ENCODE measurements at places on chromosomes 13 and 19.

DNA sequence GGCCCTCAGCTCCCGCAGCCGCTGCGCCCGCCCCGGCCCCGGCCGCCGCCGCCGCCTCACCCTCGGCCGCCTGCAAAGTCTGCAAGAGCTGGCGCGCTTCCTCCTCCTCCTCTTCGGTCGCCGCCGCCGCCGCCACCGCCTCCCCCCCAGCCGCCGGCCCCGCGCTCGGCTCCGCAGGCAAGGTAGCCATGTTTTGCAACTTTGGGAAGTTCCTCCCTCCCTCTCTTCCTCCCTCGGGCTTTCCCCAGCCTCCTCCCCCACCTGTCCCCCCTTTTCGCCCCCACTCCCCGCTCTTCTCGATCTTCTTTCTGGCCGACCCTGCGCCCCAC is 433 bp downstream of the SIX5 start:
- DNase-seq: no peak

- no peak for DNase-seq
These were observed 6.1 kb upstream of the OXGR1 start for GRCh38 chr13:97000295-97000925.

GRCh38 chr19:45508417-45508860 is 1.2 kb downstream of the VASP start:
- DNase-seq: no peak

DNA sequence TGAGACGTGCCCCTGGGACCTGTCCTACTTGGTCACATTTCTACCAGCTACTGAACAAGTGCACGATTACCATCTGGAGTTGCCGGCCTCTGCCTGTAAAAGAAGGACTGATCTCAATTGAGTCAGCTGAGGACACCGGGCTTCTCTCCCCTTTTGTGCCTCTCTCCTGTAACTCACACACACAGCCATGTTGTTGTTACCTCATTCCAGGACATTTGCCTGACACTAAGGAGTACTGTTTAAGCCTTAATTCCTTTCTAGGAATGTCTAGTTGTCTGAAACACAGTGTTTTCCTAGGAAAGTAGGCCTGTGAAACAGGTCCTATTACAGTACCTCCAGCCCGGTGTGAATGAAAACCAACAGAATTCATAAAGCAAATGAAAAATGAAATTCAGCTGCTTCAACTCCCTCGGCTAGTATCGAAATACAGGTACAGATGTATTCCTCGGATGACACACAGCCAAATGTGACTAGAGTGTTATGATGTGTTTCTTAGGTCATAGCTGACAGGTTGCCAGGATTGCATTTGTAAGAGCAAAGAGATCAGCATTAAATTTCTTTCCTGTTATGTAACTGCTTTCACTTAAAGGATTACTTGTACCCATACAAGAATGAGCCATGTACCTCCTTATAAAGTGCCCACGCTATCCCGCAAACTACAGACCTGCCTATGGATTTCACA is 152.0 kb upstream of the IRS2 start:
- DNase-seq: no peak

DNA sequence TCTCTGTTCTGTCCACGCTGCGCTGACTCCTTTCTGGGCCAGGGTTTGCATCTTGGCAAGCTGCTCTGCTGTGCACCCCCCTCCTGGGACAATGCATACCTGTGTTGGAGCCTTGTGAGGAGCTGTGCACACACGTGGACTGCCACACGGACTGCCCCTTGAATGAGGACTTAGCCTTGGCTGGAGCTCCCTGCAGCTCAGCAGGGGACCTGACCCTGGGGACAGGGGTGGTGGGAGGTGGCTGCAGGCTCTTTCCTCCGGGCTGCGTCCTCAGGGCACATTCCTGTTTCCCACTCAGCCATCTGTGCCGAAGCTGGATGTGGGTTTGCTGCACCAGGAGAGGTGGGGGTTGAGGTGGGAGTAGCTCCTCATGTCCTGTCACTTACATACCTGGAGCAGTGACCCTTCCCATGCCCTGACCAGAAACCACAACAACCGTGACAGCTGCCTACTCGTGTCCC is 8.2 kb downstream of the RAB11B start:
- no peak for DNase-seq

DNA sequence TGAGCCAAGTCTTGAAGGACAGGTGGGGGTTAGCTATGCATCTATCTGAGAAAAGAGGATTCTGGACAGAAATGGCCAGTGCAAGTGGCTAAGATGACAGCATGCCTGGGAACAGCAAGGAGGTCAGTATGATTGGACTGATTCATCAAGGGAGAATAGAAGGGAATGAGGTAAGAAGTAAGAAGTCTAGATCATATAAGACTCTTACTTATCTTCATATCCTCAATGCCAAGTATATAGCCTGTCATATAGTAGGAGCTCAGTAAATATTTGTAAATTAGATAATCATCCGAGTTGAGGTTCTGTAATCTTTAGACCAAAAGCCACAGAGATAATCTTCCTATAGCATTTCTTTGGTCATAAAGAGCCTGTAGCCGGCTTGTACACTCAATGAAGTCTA is 103.3 kb upstream of the MLNR start:
- no peak for DNase-seq

All from stimulated activated CD4-positive, alpha-beta T cell treated with anti-CD3 and anti-CD28 coated beads, TNF-alpha, amount 100 ng/mL, for 48 hours (primary cell).